ENCODE measurements at places on chromosomes 2 and 18.

DNA sequence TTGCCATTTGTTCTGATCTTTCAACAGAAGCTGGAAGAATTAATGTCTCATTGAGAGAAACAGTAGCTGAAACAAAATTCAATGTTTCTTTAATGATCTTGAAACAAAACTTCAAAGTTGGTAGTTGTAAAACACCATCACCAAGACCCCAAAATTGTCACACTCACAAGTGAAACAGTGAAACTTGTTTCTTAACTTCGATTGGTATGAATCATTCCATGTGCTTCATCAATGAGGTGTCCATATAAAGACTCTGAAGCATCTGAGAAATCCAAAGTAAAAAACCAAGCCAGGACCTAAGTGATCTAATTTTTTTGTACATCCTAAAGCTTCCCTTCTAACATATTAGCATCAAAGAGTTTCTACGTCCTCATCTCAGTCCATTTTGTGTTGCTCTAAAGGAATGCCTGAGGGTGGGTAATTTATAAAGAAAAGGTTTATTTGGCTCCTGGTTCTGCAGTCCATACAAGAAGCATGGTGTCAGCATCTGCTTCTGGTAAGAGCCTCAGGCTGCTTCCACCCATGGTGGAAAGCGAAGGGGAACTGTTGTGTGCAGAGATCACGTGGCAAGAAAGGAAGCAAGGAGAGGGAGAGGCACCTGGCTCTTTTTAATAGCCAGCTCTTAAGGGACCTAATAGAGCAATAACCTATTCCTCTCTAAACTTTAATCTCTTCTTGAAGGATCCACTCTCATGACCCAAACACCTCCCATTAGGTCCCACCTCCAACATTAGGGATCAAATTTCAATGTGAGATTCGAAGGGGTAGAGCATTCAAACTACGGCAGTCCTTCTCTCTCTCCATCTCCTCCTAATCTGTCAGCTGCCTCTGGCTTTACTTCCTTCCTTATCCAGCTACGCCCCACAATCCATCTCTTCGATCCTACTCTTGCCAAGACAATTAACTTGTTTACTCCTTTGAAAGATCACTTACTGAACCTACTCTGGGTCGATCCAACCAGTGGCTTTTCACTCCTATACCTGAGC lies 20.7 kb upstream of the TLK1 start:
- DNase-seq = no peak

DNA sequence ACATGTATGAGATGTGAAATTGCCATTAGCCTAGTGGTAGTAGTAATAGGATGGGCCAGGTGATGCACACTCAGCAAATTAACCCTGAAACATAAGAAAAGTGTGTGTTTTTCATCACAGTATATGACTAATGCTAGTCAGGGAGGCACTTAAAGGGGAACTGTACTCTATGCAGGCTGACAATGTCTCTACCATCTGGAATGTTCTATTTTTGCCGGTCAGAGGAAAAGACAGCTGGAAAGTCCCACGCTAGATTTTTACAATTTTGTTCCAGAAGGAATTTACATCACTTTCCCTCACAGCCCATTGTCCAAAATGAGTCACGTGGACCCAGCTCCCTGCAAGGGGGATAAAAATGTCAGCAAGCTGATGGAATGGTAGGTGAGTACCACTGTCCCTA lies 746.3 kb upstream of the CHAC2 start:
- peak; percentile 57 for DNase-seq

- DNase-seq = peak; percentile 38
Measured at GRCh38 chr2:173231042-173231441, 123.6 kb upstream of the CDCA7 start.

GRCh38 chr18:32878436-32878835 lies 105.6 kb upstream of the KLHL14 start:
- DNase-seq = no peak

DNA sequence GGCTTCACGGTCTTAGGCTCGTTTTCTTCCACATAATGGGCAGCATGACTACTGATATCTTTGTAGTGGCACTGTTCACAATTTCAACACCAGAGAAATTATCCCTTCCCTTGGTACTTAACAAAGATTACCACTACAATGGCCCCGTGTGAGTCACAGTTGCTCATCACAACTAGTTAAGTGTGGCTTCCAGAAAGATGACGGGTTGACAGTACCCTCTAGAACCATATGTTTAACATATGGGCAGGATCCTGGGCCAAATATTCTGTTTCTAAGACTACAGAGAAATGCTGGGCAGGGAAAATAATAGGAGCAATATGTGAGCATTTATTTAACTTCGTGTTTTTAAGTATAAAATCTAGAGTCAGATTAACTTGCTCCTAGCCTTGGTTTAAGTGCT lies 780.1 kb upstream of the LINC00305 start:
- DNase-seq = no peak

DNA sequence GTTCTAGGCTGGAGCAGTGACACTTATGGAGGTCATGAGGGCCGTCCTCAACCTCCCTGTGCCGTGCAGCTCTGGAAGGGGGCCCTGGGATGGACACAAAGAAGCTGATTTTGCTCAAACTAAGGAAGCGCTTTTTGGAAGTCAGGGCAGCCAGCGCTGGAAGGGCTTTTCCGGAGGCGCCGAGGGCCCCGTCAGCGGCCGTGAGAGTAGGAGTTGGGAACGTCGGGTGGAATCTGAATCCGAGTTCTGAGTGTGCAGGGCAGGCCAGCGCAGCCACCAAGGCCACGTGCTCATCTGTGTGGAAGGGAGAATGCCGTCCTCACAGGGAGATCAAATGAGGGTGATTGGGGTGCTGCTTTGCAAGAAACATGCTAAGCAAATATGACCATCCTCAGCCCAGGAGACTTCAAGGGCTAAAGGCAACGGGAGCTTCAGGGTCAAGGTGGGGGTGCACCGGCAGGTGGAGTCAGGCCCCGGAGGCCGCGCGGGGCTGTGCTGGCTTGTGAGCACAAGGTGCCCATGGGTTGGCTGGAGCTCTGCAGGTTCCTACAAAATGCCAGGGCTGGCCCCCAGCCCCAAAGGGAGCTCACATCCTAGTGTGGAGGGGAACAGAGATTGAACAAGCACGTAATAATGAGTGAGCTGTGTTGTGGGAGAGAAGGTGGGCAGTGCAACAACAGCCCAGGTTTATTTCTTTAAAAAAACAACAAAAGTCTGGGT lies 70.4 kb upstream of the HPCAL1 start:
- no peak for DNase-seq

GRCh38 chr2:167509586-167509985 lies 621.3 kb downstream of the XIRP2 start:
- DNase-seq = peak; percentile 33

DNA sequence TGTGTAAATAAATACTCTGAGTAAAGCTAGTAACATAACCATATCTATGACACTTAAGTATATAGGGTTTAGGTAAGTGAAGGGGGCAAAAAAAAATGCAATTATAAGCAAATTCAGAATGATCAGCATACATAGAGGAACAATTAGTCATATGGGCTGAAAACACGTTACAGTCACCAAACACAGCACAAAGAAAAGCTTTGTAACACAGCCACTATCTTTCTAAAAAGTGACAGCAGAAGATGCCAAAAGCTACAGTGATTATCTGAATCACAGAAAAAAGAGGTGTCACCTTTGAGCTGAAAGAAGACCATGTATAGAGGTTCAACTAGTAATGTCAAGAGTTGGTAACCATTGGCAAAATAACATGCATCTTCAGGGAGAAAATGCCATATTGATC lies 115.5 kb downstream of the ERBB4 start:
- DNase-seq = no peak

GRCh38 chr2:9076210-9076609 lies 72.7 kb upstream of the MBOAT2 start:
- DNase-seq = no peak
